Activated CD4-positive, alpha-beta memory T cell treated with anti-CD3 and anti-CD28 coated beads for 36 hours (primary cell): ENCODE measurements at places on chromosomes 2 and 18. TPM values are rescaled to one million over a fixed set of nuclear protein-coding genes. Genes with fewer than 3 reads are reported as not detected.

MYO5B gene
- 0.02 TPM for total RNA-seq

GRCh38 chr2:7109533-7109885 lies 192.3 kb downstream of the RNF144A start:
- H3K4me1 ChIP-seq, result no peaks in the 10 kb centered on the region
- peaks cover 8% of the 10 kb centered on the region for H3K36me3 ChIP-seq
- no peaks in the 10 kb centered on the region for H3K27me3 ChIP-seq
- no peak overlapping the region for H3K27ac ChIP-seq

GRCh38 chr18:44799907-44800421 lies 119.3 kb downstream of the SETBP1 start:
- no peak overlapping the region for H3K27ac ChIP-seq
- no peak overlapping the region for H3K4me3 ChIP-seq
- peaks cover 43% of the 10 kb centered on the region for H3K4me1 ChIP-seq
- peaks cover 4% of the 10 kb centered on the region for H3K36me3 ChIP-seq
- DNase-seq, result no peak
- H3K27me3 ChIP-seq, result peaks cover 3% of the 10 kb centered on the region

DNA sequence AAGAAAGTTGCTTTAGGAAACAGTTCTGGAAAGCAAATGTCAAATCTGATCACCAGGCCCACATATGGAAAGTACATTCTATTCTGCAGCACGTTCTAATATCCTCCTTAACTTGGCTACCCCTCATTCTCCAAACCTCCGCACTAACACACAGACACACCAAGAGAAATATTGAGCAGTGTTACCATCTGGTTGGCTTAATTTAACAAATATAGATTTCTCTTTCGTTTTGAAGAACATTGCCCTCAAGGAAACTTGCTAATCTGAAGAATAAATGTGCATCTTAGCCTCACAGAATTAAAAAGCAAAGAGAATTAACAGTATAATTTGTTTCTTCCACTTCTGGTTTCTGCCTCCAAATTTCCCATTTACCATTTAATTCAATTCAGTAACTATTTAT lies 72.8 kb upstream of the TTC39C start:
- peaks cover 44% of the 10 kb centered on the region for H3K4me1 ChIP-seq
- H3K4me3 ChIP-seq, result no peak overlapping the region

DNA sequence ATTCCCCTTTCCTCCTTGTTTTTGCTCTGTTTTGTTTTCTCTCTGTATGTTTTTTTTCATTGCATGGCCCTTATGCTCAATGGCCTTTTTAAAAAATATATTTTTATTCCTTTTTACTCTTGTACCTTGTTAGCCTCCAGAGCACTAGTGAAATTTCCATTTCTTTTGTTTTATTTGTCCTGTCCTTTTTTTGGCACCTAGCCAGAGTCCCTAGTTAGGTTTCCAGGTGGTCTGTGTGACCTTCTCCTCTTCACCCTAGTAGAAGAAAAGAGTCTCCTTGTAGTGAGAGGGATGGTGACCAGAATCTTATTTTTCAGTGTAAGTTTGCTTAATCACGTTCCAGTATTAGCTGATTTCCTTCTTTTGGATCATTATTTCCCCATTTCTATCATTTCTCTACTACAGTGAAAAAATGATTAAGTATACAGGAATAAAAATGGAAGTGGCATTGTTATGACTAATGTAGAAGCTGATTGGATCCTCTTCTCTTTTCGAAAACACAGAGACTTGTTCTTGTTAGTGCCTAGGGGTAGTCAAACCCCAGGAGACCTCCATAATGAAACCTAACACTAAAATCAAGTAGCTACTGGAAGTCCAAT lies 65.9 kb downstream of the NBEAL1 start:
- DNase-seq, result no peak
- peaks cover 3% of the 10 kb centered on the region for H3K36me3 ChIP-seq
- no peak overlapping the region for H3K27ac ChIP-seq
- H3K27me3 ChIP-seq, result no peaks in the 10 kb centered on the region

GRCh38 chr2:19500126-19500525 lies 141.7 kb upstream of the OSR1 start:
- DNase-seq, result no peak
- no peak overlapping the region for H3K4me3 ChIP-seq
- peaks cover 5% of the 10 kb centered on the region for H3K27me3 ChIP-seq
- H3K4me1 ChIP-seq, result no peaks in the 10 kb centered on the region
- H3K36me3 ChIP-seq, result no peaks in the 10 kb centered on the region
- H3K27ac ChIP-seq, result no peak overlapping the region

GRCh38 chr2:66041902-66042657 lies 392.8 kb upstream of the MEIS1 start:
- no peaks in the 10 kb centered on the region for H3K27me3 ChIP-seq
- no peaks in the 10 kb centered on the region for H3K4me1 ChIP-seq
- no peaks in the 10 kb centered on the region for H3K36me3 ChIP-seq
- DNase-seq, result no peak
- H3K27ac ChIP-seq, result no peak overlapping the region

DNA sequence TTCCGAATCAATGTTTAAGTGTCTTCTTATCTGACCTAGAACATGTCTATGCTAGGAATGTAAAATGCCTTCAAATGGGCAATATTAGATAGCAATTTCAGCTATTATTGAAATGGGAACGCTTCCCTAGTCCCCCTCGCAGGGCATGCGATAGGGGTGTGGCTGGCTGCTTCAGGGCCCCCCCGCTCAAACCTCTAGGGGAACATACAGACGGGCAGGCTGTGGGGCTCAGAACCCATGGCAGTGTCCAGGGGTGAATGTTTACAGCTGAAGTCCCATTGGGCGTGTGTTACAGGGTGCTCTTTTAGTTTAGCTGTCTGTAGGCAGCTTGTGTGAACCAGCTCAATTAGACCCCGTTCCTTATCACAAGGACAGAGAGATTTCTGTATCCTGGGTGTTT lies 315.9 kb downstream of the DSEL start:
- no peaks in the 10 kb centered on the region for H3K36me3 ChIP-seq
- H3K27me3 ChIP-seq, result peaks cover 2% of the 10 kb centered on the region
- no peak overlapping the region for H3K4me3 ChIP-seq
- H3K27ac ChIP-seq, result no peak overlapping the region

- no peaks in the 10 kb centered on the region for H3K36me3 ChIP-seq
- H3K27me3 ChIP-seq, result peaks cover 7% of the 10 kb centered on the region
- no peak for DNase-seq
- H3K27ac ChIP-seq, result no peak overlapping the region
- no peaks in the 10 kb centered on the region for H3K4me1 ChIP-seq
- no peak overlapping the region for H3K4me3 ChIP-seq
Observed at GRCh38 chr2:226122041-226122440, 677.6 kb downstream of the IRS1 start.
